ENCODE measurements at places on chromosomes 4 and X.

- no peak for DNase-seq
Measured at GRCh38 chr4:138410266-138410665, 168.1 kb upstream of the SLC7A11 start.

DNA sequence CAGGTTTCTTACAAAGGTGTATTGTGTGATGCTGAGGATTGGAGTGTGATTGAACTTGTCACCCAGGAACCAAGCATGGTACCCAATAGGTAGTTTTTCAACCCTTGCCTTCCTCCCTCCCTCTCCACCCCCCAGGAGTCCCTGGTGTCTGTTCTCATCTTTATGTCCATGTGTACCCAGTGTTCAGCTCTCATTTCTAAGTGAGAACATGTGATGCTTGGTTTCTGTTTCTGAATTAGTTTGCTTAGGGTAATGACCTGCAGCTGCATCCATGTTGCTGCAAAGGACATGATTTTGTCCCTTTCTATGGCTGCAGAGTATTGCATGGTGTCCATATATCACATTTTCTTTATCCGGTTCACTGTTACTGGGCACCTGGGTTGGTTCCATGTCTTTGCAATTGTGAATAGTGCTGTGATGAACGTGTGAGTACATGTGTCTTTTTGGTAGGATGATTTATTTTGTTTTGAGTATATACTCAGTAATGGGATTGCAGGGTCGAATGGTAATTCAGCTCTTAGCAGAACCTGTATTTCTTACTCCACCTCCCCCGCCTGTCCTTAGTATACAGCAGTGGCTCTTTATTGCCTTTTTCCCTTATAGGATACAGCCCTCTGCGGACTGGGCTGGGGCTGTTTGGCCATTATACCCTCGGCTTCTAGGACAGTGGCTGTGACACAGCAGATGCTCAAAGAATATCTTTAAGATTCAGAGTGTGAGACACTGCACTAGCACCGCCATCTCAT is 145.4 kb downstream of the PTTG2 start:
- DNase-seq, result no peak

DNA sequence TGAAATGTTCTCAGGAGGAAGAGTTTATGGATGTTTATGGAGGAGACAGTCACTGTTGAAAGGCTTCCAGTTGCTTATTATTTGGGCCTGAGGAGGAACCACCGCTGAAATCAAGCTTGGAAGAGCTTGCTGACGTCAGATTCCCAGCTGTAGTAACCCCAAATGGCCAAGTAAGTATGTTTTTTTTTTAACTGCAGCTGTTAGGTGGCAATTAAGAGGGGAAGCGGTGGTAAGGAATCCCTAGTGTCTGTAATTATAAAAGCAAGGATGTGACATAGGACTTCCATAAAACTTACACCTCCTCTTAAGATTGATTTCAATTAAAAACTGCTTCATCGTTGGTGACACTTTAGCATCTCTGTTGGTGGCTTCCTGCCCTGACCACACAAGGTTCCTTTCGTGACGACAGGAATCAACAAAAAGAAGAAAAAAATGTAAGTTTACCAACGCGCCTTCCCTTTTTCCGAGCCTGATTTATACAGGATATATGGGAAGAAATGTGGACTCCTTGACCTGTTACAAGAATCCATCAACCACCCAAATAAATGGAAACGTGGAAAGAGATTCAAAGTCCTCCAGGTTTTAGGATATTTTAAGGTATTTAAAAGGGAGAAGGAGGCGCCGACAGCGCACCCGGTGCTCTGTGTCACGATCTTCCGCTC is 884 bp downstream of the RELL1 start:
- no peak for DNase-seq

DNA sequence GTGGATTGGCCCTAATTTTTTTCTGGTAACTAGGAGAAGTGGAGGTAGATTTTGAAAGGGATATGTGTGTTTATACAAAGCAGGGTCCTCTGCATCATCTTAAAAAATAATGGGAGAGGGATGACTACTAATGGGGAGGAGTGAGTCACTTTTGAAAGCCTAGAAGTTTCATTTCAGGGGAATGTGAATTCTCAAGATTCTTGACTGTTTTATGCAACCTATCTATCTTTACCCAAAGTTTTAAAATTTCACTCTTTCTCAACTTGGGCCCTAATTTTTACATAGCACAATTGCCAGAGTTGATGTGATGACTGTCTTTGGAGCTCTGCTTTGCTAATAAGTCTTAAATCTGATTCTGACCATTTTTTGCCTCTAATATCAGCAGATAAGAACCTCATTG is 445.2 kb downstream of the GRXCR1 start:
- DNase-seq, result no peak

DNA sequence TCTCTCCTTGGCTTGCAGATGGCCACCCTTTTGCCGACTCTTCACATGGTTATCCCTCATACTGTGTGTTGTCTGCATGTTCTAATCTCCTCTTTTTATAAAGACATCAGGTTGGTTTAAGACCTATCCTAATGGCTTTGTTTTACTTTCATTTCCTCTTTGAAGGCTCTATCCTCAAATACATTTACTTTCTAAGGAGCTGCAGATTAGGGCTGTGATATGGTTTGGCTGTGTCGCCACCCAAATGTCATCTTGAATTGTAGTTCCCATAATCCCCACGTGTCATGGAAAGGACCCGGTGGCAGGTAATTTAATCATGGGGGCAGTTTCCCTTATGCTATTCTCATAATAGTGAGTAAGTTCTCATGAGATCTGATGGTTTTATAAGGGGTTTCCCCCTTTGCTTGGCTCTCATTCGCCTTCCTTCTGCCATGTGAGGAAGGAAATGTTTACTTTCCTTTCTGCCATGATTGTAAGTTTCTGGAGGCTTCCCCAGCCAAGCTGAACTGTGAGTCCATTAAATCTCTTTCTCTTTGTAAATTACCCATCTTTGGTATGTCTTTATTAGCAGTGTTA is 204.5 kb downstream of the RELL1 start:
- no peak for DNase-seq

GRCh38 chrX:110795645-110796406 is at the start of gene CHRDL1:
Gene CHRDL1, minus strand, starts transcription at chrX:110795817. Its CDS starts 3,636 bp downstream, at chrX:110792181.
- no peak for DNase-seq

DNA sequence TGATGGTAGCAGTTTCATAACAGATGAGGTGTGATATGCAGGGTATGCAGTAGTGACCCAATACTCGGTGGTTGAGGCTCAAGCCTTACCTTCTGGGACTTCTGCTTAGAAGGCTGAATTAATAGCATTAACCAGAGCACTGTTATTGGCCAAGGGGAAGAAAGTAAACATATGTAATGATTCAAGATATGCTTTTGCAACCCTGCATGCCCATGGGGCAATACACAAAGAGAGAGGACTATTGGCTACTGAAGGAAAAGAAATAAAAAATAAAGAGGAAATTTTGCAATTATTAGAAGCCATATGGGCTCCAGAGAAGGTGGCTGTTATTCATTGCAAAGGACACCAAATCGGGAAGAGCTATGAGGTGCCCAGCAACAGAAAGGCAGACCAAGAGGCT is 8.7 kb downstream of the GAGE10 start:
- no peak for DNase-seq

- DNase-seq, result peak; percentile 22
Measured at GRCh38 chrX:81195712-81196111, 6.0 kb downstream of the HMGN5 start.

DNA sequence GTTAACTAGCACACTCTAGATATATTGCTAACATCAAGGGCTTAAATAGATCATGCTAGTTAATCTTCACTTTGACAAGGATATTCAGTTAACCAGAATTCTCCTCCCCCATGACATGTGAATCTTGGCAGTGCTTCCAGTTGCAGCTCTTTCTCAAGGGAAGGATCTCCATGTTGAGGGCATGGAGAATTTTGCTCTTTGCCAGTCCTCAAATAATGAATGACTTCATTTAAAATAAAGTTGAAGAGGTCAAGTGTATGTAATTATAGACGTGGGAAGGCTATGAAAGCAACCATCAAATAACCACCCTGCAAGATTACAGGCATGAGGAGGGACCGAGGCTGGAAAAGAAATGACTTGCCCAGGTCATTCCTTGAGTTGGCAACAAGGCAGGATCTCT is 87.3 kb upstream of the CPEB2 start:
- no peak for DNase-seq

DNA sequence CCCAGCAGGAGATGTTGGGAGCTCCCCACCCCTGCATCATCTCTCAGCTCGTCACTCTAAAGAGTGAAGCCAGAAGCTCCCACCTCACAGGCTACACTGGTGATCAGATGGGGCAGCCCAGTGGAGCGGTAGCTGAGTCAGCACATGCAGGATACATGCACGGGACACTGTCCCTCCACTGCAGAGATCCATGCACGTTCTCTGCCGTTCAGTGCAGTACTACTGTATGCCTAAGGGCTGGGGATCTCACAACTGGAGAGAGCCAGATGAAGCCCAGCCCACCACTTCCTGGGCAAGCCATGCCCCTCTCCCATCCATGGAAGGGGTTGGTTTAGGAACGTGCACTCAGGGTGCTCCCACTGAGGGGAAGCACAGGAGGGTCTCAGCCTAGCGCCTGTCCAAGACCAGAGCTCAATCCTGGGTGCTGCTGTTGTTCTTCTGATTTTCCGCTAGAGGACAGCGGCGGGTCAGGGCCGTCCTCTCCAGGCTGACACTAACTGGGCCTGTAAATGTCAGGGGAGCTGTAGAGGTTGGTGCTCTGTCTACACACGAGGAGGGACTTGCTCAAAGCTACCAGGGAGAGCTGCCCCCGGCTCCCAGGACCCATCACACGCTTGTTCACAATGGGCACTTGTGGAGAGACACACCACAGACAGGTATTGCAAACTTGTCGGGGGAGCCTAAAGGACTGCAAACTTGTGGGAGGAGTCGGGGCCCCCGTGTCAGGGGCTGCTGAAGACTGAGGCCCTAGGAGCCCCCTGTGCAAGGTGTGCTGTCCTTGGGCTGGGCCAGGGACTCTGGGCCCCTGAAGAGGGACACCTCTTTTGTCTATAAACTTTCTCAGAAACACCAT is 18.2 kb upstream of the ABLIM2 start:
- DNase-seq, result peak; percentile 39

- no peak for DNase-seq
Measured at GRCh38 chrX:20414066-20414465, 147.4 kb upstream of the RPS6KA3 start.

- DNase-seq, result no peak
Measured at GRCh38 chr4:87559090-87559837, 30.1 kb upstream of the SPARCL1 start.

DNA sequence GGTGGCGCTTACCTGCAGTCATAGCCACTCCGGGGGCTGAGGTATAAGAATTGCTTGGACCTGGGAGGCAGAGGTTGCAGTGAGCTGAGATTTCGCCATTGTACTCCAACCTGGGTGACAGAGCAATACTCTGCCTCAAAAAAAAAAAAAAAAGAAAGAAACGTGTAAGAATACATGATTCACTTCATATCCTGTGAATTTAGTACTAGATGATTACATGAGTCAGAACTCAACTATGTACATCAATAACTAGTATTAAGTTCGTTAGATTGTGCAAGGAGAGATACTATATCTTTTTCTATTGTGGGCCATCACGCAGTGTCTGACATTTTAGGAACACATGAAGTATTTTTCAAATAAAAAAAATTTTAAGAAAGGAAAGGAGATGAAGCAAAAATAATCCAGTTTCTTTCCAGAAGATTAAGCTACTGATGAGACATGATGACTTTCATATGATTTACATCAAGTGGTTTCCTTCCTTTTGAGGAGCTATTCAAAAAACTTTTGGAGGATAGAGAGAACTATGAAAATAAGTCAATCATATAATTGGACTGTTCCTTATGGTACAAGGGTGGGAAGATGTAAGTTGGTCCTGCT is 64.7 kb upstream of the EXOC1L start:
- DNase-seq, result peak; percentile 13

DNA sequence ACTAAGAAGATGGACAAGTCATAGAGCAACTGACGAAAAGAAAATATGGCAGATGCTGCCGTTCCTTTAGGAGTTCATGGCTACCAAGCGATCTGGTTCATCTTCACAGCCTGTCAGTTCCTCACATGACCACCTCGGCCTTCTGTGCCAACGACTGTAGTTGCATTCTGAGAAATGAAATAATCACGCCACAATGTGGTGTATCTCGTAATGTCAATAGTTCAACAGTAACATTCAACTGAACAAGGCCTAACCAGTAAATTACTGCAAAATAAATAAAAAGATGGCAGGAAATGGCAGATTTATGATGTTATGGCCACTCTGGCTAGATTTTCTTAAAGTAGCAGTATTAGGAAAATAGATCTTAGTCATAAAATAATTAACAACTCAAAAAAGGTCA is 4.4 kb downstream of the GPRIN3 start:
- DNase-seq, result no peak

GRCh38 chrX:88135735-88136134 is 611.3 kb upstream of the CPXCR1 start:
- DNase-seq, result no peak

DNA sequence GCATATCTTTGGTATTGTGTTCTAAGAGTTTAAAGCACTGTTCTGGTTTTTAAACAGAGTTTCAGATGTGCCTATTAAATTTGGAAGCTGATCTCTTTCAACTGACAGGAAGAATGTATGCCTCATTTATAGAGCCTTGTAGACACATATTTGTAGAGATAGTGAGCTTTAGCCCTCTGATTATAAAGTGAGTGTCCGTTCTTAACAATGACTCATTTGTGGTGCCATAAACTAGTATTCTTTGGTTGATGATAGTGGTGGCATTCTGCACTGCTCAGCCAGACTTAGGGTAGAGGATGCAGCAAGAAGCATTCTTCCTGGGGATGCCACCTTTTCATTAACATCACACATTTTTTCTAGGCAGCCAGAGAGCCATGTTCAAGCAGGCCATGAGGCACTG is 121.7 kb downstream of the TLL1 start:
- no peak for DNase-seq

DNA sequence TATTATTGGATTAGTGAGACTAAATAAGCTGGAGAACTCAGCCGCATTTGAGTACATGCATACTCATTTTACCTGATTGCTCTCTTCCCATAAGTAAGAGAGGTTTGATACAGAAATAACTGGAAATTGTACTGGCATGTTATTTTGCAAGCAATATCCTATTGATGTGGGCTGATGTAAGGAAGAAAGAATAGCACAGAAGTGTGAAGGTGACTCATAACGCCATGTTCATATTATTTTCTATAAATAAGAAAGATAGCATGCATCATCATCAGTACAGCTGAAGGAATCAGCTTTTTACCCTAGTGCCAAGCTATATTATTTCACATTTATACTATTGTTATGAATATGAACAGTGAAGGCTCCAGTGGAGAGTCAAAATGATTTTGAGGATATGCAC is 138.3 kb upstream of the FAM47A start:
- no peak for DNase-seq

- no peak for DNase-seq
Measured at GRCh38 chr4:114481856-114482255, 116.8 kb upstream of the UGT8 start.

- no peak for DNase-seq
Measured at GRCh38 chr4:87427518-87427868, 5.1 kb downstream of the NUDT9 start.

Measured in fibroblast of the conjunctiva (primary cell).